ENCODE measurements at places on chromosomes 1 and 21.

GRCh38 chr1:156119503-156120209, 5.1 kb downstream of the LMNA start:
- peak; percentile 87 for DNase-seq

DNA sequence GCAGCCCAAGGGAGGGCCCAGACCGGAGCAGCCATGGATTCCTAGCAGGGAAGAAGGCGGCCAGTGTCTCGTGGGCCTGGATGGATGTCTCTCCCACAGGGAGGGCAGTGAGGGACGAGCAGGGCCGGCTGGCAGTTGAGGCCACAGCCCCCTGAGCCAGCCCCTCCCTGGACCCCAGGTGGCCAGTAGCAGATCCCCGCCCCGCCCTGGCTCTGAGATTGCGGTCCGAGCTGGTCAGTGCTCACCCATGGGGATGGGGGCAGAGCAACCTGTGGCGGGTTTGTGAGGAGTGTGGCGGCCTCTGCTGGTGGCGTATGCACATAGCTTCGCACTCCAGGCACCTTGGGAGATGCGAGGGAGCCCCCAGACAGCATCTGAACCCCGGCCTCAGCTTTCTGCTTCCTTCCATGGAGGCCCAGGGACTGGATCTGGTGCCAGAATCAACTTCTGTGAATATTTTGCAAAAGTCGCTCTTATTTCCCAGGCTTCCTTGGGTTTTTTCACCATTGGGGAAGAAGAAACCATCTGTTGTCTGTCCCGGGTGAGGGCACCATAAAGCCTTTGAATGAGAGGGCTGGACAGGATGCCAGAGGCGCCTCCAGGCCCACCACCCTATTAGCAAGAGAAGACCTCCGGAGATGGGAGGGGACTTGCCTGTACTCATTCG, 8.4 kb upstream of the KCNN3 start:
- DNase-seq = peak; percentile 71

- DNase-seq = no peak
These were observed 24.3 kb upstream of the SLC30A1 start for GRCh38 chr1:211603191-211603701.

GRCh38 chr1:101496109-101496508, 259.3 kb downstream of the S1PR1 start:
- DNase-seq = no peak

DNA sequence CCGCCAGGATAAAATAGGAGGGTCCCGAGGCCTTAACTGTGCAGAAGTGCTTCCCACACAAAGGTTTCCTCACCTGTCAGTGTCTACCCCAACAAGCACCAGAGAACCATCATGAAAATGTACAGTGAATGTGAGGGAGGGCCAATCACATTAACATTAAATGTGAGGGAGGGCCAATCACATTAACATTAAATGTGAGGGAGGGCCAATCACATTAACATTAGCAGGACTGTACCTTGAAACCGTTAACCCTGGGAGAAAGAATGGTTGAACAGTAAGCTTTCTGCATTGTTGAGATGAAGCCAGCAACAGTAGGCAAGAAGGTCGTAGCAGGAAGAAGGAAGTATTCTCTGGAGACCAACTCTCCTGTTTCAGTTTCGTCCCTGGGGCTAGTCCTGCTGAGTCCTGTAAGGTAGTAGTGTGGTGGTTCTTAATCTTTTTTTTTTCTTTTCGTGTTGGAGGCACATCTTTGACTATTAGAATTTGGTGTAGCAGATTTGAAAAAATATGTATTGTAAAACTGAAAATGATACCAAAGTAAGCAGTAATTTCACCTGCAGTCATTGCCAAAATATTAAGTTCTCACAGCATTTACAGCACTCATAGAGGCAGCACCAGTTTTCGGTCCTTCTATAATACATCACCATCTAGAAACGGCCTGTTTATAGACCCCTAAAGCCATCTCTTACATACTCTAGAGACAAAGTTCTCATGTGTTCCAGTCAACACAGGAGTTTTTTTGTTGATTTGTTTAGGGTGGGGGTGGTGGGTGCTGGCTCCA, 98.6 kb upstream of the PPP2R5A start:
- peak; percentile 55 for DNase-seq

GRCh38 chr1:190679983-190680382, 202.3 kb upstream of the BRINP3 start:
- DNase-seq = no peak

GRCh38 chr21:37435711-37436110, 69.1 kb downstream of the DYRK1A start:
- DNase-seq = no peak

- no peak for DNase-seq
These were observed 4.7 kb downstream of the CCDC190 start for GRCh38 chr1:162856260-162856659.

DNA sequence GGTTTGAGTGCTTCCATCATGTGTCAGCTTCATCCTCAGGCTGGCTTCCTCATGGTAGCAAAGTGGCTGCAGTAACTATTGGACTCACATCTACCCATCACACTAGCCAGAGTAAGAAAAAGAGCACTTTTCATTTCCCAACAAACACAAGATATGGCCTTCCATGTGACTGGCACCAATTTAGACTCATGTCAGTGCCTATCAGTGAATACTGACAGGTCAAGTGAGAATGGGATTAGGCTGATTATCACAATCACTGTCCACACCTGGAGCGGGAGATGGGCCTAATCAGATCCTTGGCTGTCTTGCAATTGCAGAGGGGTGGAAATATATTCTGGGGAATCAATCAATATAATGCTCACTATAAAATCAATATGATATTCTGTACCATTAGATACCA, 2.9 kb upstream of the RABGAP1L start:
- DNase-seq = no peak

- DNase-seq = peak; percentile 35
These were observed 159.0 kb upstream of the BACE2 start for GRCh38 chr21:41008974-41009373.

- DNase-seq = no peak
These were observed 12.1 kb downstream of the LIN9 start for GRCh38 chr1:226296911-226297310.

GRCh38 chr1:56056438-56057287, 522.7 kb downstream of the PLPP3 start:
- DNase-seq = no peak
